ENCODE measurements at places on chromosomes 7 and 10. TPM values are rescaled to one million over a fixed set of nuclear protein-coding genes. Genes with fewer than 3 reads are reported as not detected.

The SLC18A3 gene
- total RNA-seq, result not detected

The GPR15LG gene
- total RNA-seq, result 404 TPM

The KAZALD1 gene
- 4.1 TPM for total RNA-seq

The CC2D2B gene
- 0.36 TPM for total RNA-seq

The TRPV5 gene
- not detected for total RNA-seq

The LRRC17 gene
- 0.32 TPM for total RNA-seq

The ZPBP gene
- total RNA-seq, result not detected

The OPN1SW gene
- total RNA-seq, result not detected

The JCAD gene
- 2.3 TPM for total RNA-seq

The C10orf88 gene
- 4.7 TPM for total RNA-seq

The GNGT1 gene
- 0.08 TPM for total RNA-seq

The ATP6V1F gene
- total RNA-seq, result 193 TPM

The CRPPA gene
- 0.80 TPM for total RNA-seq

The CYP3A7 gene
- not detected for total RNA-seq

The EPHA1 gene
- total RNA-seq, result 79.0 TPM

The GTF2IRD1 gene
- 49.1 TPM for total RNA-seq

The C10orf143 gene
- total RNA-seq, result 3.3 TPM

The PARD3 gene
- total RNA-seq, result 64.5 TPM

The TDRD1 gene
- not detected for total RNA-seq

The CDNF gene
- total RNA-seq, result 1.2 TPM

The BICC1 gene
- total RNA-seq, result 0.32 TPM

The CCDC146 gene
- 6.7 TPM for total RNA-seq

The EPC1 gene
- 15.0 TPM for total RNA-seq

The PLA2G12B gene
- total RNA-seq, result not detected

The SLC39A12 gene
- 0.08 TPM for total RNA-seq

The MMRN2 gene
- total RNA-seq, result 9.0 TPM

The PPP1R17 gene
- not detected for total RNA-seq

The SEC23IP gene
- 30.8 TPM for total RNA-seq

The DDC gene
- total RNA-seq, result not detected

The PIK3AP1 gene
- total RNA-seq, result 1.0 TPM

The H2BK1 gene
- not detected for total RNA-seq

The CLRN3 gene
- total RNA-seq, result not detected

The LIPN gene
- 1.4 TPM for total RNA-seq

The ACTR3C gene
- total RNA-seq, result 6.1 TPM

Measured in esophagus mucosa (tissue), 1 donor.